ENCODE measurements at places on chromosomes 6 and 20.

- DNase-seq = peak; percentile 62
Observed at GRCh38 chr20:41133709-41134361, 3.5 kb upstream of the PLCG1 start.

DNA sequence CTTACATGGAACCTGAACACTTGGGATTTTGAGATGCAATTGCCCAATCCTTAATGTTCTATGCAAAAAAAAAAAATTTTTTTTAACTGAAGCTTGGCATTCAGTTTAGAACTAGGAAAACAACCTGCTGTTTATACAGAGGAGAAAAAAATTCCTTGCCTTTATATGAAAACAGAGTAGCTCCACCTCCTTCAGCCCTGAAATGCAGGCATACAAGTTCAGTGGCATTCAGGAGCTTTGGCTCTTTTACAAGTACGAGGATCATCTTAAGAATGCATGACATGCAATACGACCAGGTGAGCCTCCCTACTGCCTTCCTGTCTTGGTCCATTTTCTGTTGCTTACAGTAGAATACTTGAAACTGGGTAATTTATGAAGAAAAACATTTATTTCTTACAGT is 20.4 kb downstream of the PAX1 start:
- no peak for DNase-seq

DNA sequence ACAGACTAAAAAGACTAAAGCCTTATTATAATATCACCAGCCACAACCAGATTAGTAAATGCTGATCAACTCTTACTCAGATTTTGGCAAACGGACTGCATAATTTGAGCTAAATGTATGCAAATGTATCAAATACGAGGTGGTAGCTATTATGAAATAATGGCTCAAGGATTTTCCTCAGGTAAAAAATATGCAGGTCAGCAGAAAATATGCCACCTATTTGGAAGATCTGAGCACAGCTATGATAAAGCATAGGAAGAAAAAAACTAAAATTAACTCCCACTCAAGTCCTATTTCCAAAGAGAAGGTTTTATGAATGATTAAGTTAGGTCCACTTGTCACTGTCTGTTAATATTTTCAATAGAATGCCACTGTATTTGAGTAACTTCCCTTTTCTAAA is 22.4 kb downstream of the SYCP2 start:
- no peak for DNase-seq

DNA sequence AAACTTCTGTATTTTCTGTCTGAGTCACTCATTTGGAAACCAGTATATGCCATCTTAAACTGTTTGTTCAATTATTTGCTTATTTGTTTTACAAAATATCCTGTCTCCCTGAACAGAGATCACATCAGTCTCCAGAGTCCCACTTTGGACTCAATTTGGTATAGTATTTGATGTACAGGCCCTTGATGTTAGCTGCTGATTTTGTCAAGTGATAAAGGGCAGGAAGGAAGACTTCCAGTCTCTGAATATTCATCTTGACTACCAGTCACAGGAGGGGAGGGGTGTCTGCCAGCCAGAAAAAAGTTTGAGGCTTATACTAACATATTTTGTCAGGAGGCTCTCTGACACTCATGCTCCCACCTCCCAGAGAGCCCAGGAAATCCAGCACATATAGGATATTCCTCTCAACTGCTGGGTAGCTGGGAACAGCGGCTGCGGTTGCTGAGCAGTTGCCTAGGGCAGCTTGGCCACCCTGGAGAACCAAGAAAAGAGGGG is 376.8 kb upstream of the RUNX2 start:
- DNase-seq = no peak

- no peak for DNase-seq
Observed at GRCh38 chr20:61135968-61136367, 116.1 kb upstream of the CDH4 start.

DNA sequence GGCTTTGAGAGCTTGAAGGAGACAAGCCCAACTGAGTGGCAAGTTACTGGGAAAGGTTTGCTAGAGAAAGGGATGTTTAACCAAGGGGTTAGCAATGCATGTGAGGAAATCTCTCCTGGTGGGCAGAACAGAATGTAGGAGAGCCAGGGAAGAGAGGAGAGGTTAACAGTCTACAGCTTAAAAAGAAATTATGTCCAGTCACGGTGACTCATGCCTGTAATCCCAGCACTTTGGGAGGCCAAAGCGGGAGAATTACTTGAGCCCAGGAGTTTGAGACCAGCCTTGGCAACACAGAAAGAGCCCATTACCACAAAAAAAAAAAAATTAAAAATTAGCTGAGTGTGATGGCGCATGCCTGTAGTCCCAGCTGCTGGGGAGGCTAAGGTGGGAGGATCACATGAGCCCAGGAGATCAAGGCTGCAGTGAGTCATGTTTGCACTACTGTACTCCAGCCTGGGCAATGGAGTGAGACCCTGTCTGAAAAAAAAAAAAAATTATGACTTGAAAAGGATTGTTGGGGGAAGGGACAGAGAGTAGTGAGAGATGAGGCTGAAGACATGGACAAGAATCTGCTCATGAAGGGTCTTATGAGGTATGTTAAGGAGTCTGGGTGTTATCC is 264.9 kb downstream of the TBC1D7 start:
- DNase-seq = no peak

- DNase-seq = no peak
Observed at GRCh38 chr6:56689114-56689513, 46.4 kb upstream of the DST start.

GRCh38 chr20:34570859-34571306 is 12.4 kb downstream of the MAP1LC3A start:
- DNase-seq = no peak

GRCh38 chr20:20248620-20249200 is 119.2 kb upstream of the INSM1 start:
- no peak for DNase-seq

DNA sequence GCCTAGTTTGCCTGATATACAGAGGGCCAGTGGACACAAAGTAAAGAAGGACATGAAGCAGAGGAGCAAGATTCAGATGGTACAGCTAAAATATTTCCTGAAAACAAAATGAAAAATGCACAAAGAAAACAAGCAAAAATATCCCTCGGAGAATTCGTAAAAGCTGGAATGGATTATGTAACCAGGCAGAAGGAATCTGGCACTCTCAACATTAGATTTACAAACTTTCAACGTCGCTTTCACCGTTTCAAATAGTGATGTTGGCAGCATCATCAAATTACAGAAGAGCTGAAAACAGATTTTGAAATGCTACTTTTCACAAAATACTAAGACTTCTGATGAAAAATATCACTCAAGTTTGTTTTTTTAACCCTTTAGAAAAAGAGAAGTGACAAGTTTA is 11.7 kb downstream of the SMLR1 start:
- no peak for DNase-seq

GRCh38 chr20:4435225-4435624 is 286.5 kb upstream of the PRND start:
- DNase-seq = no peak

DNA sequence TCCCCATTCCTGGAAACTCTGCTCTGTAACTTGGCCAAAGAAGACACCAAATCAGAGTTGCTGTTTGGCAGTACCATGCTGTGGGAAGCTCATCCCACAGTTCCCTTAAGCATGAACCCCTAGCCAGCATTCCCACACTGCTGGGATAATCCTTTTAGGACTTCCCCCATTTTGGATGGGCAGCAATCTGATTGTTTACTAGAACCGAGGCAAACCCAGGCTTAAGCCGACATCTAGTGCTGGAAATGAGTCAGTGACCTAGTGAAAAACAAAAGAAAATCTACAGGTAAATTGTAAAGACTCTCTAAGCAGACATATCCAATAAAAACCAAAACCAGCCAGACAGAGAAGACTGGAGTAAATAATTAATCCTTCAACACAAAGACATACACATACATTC is 5.2 kb downstream of the DNAH8 start:
- DNase-seq = no peak

DNA sequence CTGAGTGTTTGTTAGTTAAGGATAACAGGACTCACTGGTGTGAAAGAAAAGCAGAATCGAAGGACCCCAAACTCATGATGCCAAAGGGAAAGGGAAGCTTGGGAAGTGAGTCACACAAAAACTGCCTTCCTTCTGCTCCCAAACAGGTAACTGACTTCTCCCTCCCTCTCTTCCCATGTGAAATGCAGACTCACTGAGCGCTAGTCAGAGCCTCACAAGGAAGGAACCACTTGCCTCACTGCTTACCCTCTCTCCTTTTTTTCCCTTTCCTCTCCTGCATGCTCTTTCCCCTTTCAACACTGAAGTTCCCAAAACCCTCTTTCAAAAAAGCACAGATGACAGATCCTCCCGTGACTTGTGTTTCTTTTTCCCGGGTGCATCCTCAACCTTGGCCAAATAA is 56.4 kb downstream of the LYRM4 start:
- DNase-seq = no peak

DNA sequence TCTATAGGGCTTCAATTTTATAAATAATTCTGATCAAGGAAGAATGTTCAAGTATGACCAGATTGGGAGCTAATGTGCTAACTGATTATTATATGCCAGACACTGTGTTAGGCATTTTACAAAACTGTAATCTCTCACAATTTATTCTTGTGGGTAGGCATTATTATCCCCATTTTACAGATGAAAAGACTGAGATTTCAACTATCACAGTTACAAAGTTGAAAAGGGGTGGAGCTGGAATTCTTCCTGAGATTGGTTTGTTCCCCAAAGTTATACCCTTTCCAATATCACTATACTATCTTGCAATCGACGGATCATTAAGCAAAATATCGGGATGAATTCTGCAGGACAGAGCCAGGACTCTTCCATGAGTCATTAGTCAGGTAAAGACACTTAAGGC is 57.1 kb downstream of the TPD52L1 start:
- no peak for DNase-seq

GRCh38 chr6:165895421-165896165 is 232.6 kb upstream of the PDE10A start:
- no peak for DNase-seq

DNA sequence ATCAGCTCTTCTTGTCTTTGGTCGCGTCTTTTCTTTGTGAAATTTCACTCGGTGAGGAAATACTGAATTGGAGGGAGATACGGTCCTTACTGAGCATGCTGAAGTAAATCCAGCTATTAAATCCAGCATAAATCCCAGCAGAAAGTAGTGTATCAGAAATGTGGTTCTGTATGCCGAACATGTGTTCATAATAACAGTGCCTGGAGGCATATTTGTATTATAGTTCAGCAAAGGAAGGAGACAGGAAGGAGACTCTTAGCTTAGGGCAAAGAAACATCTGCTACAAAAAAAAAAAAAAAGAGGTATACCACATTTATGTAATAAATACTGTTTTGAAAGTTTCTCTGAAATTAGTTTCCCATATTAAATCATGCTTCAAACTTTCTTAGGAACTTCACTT is 211.8 kb downstream of the PLCB4 start:
- DNase-seq = no peak

DNA sequence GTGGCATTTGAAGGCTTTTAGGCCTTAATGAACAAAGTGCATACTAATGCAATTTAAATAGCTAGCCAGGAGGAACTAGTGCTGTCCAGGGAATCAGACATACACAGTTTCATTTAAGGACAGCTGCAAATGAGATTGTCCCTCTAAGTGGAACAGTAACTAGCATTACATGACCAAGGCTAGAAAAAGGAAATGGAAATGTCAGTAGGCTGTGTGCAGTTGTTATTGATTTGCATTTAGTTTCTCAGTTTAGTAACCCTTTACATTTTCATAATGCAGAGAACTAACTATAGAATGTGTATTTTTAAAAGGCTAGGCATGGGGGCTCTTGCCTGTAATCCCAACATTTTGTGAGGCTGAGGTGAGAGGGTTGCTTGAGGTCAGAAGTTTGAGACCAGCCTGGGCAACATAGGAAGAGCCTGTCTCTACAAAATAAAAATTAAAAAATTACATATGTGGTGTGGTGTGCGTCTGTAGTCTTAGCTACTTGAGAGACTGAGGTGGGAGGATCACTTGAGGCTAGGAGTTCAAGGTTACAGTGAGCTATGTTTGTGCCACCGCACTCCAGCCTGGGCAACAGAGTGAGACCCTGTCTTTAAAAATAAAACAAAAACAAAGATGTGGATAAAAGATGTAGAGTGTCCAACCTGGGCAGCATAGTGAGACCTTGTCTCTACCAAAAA is 468.0 kb downstream of the UTRN start:
- no peak for DNase-seq

GRCh38 chr6:2029130-2029794 is 216.1 kb downstream of the GMDS start:
- DNase-seq = no peak

DNA sequence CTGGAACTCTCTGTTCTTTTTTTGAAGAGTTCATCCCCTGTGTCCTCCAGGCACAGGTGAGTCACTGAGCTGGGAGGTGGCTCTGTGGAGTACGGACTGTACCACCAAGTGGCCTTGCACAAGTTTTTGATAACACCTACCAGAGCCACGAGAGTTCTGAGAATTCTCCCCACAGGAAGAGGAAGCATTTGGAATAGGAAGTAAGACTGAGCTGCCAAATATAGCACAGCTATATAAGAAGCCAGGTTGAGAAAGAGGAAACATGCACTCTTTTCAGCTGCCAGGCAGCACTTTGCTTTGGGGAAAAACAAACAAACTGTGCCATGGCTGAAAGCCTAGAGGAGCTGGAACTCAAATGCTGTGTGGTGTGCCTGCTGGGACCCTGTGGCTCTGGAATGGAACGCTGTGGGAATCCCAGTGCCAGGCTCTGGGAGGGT is 70.8 kb upstream of the RIPOR2 start:
- peak; percentile 82 for DNase-seq

DNA sequence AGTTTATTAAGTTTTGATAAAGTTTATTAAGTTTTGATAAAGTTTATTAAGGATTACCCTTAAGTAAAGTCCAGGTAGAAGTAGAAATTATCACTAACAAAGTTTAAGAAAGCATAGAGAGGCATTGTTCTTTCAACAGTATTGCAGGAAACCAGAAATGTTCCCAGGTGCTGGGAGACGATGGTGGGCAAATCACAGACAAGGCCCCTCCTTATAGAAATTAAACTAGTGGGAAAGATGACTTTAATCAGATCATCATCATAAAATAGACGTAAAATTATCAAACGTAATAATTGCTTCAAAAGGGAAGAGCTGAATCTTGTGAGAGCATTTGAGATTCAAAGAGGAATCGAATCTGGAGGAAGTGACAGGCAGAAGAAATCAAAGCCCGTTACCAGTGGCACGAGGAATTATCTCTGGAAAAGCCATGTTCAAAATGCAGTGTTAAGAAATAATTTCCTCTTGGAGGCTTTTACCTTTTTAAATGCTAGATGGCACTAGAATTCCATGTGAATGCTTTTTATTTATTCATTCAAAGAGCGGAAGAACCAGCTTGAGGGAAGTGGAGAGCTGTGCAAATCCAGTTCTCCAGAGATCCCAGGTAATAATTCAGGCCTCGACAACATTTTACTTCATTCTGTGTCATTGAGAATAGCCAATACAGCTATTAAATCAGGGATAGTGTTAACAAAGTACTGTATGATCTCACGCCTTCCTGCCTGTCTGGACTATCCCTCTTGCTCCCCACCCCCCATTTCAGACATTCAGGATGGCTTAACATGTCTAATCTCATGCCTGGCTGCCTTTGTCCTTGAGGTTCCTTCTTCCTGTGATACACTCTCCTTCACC is 1.0 kb upstream of the APMAP start:
- DNase-seq = no peak

DNA sequence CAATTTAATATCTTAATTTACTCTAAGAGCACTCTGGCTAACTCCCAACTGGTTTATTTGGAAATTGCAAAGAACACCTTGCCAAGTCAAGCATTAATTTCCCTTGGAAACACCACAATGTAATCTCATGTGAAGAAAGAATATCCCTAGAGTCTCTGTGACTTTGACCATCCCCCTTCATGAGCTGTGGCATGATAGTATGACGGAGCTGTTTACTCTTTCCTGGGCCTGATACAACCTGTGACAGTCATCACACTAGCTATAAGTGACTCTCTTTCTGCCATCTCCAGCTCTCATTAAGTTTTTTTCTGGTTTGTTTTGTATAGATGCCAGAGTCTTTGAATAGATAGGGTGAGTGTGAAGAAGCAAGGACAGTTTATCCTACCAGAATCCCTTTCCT is 470.3 kb upstream of the JARID2 start:
- DNase-seq = no peak
